A549 treated with Hydrocortisone at 1 μM for 4 hours (cell line): ENCODE measurements at places on chromosomes 13 and 19. TPM values are rescaled to one million over a fixed set of nuclear protein-coding genes. Genes with fewer than 3 reads are reported as not detected.

PLEKHG2 gene
- total RNA-seq, result 70.4 to 114 TPM (median 105 TPM) in 5 replicates

SLC46A3 gene
- 1.5 to 2.1 TPM (median 1.6 TPM) in 5 replicates for total RNA-seq

CYP2A7 gene
- total RNA-seq, result not detected in 5 replicates

CAMSAP3 gene
- total RNA-seq, result 4.1 to 6.2 TPM (median 5.4 TPM) in 5 replicates

ALOX5AP gene
- total RNA-seq, result 7.9 to 12.7 TPM (median 9.7 TPM) in 5 replicates

NCAN gene
- total RNA-seq, result 0.01 to 0.23 TPM (median 0.10 TPM) in 5 replicates

FFAR2 gene
- not detected in 5 replicates for total RNA-seq

KLHL1 gene
- not detected in 5 replicates for total RNA-seq

GJB2 gene
- total RNA-seq, result 0.44 to 1.0 TPM (median 0.75 TPM) in 5 replicates

ZNF626 gene
- not detected in 5 replicates for total RNA-seq
